ENCODE measurements at places on chromosomes 5 and 9.

DNA sequence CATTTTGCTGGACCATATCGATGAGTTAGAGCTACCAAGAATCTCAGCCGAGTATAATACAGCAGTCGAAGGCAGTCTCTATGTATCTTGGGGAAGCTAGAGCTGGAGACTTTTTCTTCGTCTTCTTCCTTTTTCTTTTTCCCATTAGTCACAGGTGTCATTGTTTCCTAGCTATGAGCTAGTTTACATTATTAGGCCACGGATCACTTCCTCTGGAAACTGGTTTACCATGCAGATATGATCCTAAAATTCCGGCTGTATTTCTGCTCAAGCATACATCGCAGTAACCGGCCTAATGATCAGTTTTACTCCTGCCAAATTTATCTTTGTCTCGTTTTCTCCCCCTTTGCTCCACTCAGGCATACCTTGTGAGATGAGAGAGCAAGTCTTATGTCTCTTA is 312.8 kb downstream of the ARHGAP26 start:
- DNase-seq, result peak; percentile 69

DNA sequence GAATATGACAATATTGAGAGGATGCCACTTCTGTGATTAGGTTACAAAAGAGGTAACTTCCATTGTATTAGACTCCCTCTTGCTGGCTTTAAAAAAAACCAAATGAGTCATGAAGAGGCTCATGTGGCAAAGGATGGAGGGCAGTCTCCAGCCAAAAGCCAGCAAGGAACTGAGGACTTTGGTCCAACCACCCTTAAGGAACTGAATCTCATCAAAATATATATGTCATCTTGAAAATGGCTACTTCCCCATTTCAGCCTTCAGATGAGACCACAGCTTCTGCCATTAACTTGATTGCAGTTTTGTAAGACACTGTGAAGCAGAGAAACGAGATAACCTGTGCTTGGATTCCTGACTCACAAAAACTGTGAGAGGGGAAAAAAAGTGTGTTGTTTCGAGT is 15.5 kb upstream of the TRIM32 start:
- DNase-seq, result no peak

GRCh38 chr5:179880066-179880650 is 21.5 kb upstream of the MRNIP start:
- DNase-seq, result no peak

GRCh38 chr9:110142868-110143481 is 65.0 kb downstream of the C9orf152 start:
- DNase-seq, result peak; percentile 26

- no peak for DNase-seq
These were observed 572.4 kb downstream of the NR2F1-AS1 start for GRCh38 chr5:93008502-93009207.

GRCh38 chr9:89497257-89497963 is 503 bp downstream of the SEMA4D start:
- DNase-seq, result no peak

DNA sequence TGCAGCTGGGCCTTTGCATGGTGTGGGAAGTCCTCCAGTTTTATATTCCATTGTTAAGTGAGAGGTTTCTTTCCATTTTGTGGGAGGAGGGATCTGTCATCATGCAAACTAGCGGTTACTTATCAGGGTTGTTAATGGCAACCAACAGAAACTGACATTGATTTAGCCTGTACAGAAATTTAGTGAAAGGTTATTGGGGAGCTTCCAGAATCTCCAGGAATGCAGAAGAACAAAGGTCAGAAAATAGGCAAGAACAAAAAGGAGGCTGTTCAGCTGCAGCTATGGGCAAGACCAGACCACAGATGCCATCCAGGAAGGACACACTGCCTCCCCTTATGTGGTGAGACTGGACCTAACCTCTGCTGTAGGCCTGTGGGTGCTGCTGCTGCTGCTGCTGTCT is 395.8 kb downstream of the KDM4C start:
- DNase-seq, result no peak

GRCh38 chr5:148826739-148827070 is 294 bp downstream of the ADRB2 start:
- DNase-seq, result no peak

DNA sequence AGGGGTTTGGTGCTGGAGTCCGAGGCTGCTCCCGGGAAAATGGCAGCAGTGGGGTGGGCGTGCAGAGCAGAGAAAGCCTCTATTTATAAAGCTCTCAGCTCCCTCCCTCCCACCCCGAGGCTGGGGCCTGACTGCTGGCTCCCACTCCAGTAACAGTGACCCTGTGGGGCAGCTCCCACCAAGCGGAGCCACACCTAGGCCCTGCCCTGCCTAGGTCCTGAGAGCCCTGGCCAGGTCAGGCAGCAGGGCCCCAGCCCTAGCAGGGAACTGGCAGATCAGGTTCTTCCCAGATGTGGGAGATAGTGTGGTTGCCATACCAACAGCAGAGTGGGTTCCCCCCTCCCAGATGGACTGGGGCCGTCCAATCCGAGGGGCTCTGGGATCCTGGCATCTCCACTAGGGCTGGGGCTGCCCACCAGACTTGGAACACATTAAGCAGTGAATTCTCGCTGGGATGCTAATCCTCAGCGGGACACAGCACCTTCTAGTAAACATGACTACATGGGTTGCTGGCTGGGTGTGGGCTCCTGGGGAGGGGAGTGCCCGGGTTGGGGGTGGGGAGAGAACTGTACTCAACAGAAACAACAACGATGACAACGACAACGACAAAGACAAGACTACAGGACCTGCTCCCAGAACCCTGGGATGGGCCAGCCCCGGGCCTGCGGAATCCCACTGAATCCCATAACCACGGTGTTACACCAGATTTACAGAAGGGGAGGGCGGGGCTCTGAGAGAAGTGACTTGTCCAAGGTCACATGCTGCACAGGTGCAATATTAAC is 1.5 kb downstream of the SH3GLB2 start:
- DNase-seq, result no peak

DNA sequence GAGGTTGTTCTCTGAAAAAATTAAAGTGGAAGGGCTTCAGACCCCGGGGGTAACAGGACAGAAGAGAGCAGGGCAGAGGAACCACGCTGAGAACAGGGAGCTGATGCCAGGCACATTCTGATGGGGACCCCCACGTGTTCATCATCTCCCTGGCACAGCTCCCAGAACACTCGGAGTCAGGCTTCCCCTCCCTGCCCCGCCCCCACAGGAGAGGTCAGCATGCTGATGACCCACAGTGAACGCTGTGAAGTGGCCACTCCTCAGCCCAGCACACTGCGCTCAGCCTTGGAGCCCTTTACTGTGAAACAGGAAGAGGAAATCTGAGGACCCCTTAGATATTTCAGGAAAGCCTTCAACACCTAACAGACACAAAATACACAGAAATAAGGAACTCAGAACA is 16.4 kb downstream of the RETREG1 start:
- peak; percentile 39 for DNase-seq

- no peak for DNase-seq
These were observed 37.7 kb downstream of the NXNL2 start for GRCh38 chr9:88572684-88573083.

GRCh38 chr9:80649496-80649895 is 1039.9 kb downstream of the TLE1 start:
- DNase-seq, result no peak

- no peak for DNase-seq
These were observed 1646.1 kb upstream of the CDH6 start for GRCh38 chr5:29547236-29547865.

GRCh38 chr5:61669531-61669930 is 337.5 kb downstream of the ZSWIM6 start:
- no peak for DNase-seq

DNA sequence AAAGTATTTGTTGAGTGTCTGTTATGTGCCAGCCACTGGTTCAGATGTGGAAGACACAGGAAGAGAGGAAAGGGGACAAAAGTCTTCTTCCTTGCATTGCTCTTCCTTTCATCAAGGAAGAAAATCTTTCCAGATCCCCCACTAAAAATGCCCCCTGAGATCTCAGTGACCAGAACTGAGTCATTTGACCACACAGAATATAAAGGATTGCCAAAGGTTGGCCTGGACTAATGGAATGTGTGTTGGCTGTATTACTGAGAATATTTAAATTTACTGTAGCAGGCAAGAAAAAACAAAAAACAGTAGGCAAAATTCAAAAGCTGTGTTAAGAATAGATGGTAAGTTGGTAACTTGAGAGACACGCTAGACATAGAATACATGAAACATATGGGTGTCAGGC is 10.0 kb upstream of the SEPTIN8 start:
- DNase-seq, result no peak

DNA sequence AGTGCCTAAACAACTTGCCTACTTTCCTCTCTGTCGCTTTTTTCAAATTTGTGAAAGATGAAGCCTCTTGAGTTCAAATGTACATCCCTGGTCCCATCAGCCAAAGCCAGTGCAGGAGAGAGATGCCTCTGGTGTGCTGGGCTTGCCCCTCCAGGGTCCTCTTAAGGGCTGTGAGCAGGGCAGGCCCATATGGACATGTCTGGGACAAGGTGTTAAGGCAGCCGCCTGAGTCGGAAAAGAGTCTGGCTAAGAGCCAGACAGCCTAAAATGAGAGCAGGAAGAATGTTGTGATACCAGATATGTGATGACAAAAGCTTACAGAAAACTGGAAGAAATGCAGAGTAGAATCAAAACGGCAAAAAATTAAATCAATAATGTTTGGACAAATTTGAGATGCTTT is 72.5 kb downstream of the APTX start:
- DNase-seq, result peak; percentile 17

DNA sequence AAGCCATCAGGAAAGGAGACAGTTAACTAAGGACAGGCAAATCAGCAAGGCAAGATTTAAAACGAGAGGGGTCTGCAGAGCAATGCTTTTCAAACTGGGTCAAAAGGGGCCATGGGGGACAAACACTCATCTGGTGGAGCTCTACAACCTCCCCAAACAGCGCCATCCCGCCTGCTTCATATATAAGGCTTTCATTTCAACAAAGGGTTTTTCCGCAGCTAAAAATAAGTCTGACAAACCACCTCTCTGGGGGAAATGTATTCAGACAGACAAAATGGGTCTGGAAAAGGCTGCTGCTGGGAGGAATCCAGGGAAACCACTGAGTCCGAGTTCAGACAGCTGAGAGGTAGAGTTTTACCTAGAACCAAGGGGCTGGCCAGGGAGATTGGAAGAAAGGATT is 8.3 kb upstream of the SEPTIN8 start:
- DNase-seq, result no peak

DNA sequence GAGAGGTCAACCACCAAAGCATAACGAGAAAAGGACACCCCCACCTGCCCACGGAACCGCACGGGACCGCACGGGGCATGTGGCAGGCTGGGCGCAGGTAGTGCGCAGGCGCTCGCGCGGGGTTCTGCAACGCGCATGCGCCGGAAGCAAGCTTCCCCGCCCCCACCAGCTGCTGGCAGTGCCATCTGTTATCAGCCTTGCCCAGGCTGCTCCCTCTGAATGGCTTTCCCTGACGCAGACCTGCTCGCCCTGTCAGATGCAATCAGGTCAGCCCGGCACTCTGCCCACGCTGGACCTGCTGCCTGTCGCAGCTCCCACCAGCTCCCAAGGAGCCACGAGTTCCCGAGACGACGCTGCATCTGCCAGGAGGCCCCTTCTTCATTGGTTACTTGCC is 22.8 kb downstream of the PTCH1 start:
- DNase-seq, result no peak

GRCh38 chr9:32456564-32456963 is 69.4 kb downstream of the RIGI start:
- DNase-seq, result peak; percentile 29

DNA sequence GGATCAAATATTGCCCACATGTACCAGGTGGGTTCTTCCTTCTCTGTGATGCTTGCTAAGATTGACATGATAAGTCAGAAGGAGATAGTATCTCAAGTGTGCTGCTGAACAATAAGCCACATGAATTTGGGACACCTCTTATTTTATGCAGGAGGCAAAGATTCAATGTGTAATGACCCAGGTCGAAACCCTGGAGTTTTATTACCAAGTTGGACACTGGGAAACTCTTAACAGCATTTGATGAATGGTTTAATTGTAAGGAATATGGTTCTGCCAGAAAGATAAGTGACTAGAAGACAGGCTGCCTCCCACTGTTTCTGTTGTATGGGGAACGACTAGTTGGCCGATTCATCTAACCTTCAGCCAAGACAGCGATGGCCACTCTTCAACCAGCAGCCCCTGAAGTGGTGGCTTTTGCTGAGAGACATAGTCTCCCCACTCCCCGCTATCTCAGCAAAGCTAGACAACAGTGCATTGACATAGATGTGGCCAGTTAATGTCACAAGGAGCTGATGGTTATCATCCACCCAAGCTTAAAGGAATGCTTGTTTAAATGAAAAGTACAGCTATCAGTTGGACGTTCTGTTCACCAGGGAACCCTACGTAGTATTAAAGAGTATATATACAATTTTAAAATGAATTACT is 407.7 kb downstream of the KDM4C start:
- DNase-seq, result no peak

DNA sequence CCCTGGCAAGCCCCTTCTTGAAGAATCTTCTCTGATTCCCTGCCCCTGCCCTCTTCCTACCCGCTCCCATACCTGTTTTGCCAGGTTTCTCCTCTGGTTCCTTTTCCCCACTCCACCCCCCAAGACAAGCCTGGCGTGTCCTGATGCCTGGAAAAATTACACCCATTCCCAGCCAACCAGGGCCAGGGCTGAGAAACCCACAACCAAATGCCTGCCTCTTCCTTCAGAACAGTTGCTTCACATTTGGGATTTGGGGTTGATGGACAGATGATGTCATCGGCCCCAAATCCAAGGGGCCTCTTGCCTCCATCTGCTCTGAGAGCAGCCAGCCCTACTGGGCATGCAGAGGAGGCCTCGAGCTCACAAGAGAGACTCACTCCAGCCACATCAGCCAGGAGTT is 8.8 kb upstream of the NEK6 start:
- DNase-seq, result no peak

DNA sequence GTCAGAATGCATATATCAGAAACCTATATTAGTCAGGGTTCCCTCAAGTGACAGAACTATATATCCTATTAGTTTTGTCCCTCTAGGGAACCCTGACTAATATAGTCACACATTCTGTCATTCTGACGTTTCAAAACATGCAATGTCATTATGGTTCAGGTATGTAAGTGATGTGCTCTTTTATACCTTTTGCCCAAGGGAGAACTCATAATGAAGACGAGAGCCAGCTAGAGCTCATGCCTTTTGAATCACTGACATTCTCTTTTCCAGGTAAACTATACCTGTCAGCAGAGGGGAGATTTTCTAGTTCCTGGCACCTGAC is 576.7 kb downstream of the LRRC70 start:
- no peak for DNase-seq

DNA sequence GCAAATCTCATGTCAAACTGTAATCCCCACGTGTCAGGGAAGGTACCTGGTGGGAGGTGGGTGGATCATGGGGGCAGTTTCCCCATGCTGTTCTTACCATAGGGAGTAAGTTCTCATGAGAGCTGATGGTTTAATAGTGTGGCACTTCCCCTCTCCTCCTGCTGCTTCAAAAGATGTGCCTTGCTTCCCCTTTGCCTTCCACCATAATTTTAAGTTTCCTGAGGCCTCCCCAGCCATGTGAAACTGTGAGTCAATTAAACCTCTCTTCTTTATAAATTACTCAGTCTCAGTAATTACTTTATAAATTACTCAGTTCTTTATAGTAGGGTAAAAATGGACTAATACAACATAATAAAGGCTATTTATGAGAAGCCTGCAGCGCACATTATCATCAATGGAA is 7.1 kb upstream of the CNTRL start:
- no peak for DNase-seq
